GM12892 (cell line): ENCODE measurements at places on chromosomes 4 and X.
A peak's percentile ranks its signal among the peaks of the same experiment; 100 is the strongest.

DNA sequence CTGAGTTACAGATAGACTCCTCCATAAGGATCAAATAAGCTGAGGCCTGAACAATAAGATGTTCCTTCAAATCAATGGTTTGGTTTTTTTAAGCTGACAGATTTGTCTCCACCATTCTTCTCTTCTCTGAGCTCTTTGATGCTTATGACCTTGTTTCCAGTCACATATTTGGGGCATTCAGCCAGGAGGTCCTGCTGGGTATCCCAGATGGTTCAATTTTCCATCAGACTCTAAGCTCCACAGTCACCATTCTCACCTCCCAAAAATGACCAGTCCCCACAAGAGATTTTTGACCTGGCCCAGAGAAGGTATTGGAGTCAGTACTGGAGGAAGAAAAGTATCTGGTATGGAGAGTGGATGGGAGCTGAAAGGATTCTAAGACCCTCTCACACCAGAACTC, 74.6 kb upstream of the FRMPD3 start:
- DNase-seq: no peak

DNA sequence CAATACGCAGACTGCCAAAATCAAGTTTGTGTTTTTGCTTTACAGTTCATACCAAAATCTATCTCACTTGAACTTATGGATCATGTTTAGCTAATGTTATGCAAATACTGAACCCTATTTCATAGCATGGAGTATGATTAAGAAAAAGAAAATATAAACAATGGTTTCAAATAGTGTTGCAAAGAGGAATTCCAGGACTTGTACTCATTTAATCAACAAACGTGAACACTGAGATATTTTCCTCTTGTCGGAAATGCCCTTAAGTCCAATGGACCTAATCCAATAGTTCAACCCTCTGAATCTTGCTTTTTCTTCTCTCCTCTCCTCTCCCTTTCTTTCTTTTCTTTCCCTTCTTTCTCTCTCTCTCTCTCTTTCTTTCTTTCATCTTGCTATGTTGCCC, 30.8 kb downstream of the RASL11B start:
- no peak for DNase-seq

DNA sequence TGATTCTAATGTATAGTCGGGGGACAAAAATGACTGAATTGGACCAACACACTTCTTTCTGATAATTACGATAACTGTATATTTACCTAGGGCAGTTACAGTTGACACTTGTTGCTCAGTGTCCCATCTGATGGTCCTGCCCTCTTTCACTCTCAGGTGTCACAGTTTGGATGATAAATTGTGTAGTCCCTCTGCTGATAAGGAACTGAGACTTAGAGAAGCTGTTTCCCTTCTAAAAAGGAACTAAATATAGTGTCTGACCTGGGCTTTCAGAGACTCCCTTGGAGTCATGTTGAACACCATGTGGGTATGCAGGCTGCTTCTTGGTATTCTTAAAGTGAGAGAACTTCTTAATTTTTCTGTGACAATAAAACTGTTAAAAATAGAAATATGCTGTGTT, 23.7 kb upstream of the PNPLA4 start:
- DNase-seq: no peak

GRCh38 chr4:164779811-164780216, 25.9 kb downstream of the SMIM31 start:
- DNase-seq: no peak

DNA sequence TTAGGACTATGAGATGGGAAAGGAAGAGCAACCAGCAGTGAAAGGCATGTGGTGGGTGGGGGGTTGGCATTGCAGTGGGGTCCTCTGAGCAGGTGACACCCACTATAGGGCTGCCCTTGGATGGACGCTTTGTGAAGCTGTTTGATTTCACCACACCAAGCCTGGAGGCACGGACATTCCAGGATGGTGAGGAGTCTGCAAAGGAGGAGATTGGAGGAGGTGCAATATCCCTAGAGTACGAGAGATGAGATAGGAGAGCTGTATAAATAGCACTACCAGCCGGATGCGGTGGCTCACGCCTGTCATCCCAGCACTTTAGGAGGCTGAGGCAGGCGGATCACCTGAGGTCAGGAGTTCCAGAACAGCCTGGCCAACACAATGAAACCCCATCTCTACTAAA, 42.3 kb downstream of the SHOX start:
- no peak for DNase-seq

- DNase-seq: no peak
Observed at GRCh38 chr4:159837071-159837470, 734.2 kb downstream of the RAPGEF2 start.

DNA sequence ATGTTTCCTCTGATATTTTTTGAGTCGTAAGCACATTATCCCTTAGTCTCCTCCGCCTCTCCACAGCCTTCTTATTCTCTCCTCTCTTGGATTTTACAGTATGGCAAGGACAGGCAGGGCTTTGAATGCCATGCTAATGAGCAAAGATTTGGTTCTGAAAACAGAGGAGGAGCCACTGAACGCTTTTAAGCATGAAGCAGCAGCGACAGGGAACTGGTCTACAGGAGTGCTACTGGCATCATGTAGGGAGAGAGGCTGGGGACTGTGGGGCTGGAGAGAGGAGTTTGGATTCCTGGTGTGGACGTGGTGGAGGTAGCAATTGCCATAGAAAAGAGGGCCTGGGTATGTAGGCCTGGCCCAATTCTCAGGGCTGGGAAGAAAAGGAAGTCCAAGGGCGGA, 4.6 kb upstream of the CD99L2 start:
- no peak for DNase-seq

DNA sequence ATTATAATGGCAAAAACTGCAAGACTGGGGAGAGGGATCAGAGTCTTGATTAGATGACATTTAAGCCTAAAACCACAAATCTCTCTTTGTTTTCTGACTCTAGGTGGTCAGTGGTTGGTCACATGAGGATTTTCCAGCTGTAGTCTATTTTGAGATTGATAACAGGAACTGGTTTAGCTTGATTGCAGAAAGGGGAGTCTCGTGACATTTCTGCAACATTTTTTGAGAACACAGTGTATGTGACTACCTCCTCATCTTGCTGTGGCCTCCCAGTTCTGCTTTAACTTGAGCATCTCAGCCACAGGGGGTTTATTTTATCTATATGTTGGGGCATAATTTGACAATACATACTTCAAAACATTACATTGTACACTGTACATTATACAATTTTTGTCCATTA, 726.4 kb upstream of the MAGEB2 start:
- no peak for DNase-seq

DNA sequence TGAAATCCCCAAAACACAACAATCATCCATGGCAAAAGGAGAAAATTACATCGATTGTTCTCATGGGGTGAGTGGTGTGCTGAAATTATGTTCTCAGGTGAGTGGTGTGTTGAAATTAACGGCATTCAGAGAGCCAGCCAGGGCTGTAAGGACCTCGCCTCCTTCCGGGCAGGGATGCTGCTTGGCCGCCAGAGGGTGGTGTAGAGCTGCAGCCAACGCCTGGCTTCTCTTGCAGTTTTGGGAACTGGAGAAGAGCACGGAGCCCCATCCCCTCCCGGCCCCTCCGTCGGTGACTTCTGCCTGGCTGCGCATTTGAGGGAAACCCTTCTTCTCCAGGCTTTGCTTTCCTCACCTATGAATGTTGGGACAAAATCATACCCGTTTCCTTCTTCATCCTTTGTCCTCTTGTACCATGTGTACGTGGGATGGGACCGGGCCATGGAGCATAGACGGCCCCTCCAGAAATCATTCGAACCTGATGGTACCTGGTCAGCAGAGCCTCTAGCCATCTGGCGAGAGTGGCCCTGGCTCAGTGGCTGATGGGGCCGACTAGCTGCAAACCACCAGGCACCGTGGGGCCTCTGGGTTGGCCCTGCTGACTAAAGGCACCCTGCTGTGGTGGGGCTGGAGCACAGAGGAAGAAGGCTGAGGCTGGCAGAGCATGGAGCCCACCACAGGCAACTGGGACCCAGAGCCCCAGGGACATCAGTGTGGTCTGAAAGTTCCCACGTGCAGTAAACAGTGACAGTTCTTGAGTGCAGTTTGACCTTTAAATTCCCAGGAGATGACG, 28.4 kb downstream of the TRMT44 start:
- DNase-seq: peak; percentile 73

DNA sequence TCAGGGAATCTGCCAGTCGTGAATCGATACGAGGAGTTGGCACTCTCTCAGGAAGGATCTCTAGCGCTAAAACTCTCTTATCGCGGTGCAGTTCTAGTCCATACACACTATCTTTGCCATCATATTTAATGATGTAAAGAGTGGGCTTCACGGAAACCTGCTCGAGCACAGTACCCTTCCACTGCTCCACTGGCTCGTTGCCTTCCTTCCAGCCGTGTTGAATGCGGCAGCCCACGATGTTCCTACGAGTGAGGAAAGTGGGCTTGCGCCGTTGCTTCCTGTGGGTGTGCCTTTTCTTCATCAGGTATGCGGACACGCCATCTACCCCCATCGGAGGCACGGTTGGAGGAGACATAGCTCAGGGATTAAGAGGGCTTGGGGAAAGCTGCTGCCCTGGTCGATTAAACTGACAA, 661 bp downstream of the SPIN4 start:
- DNase-seq: no peak

DNA sequence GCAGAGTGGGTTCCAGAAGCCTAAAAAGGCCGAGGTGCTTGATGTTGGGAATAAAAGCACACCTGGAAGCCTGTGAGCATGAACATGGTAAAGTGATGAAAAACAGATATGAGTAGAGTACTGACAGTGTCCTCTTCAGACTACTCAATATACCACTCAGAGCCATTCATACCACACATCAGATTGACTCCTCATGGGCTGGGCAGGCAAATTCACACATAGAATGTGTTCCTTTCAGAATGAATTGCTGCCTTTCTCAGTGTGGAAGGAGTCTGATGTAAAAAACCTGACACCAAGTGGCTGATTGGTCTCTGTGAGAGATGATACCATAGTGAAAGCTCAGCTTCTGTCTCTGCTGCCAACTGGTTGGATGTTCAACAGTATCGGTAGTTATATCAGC, 442.7 kb downstream of the RAPGEF2 start:
- no peak for DNase-seq

- no peak for DNase-seq
Observed at GRCh38 chr4:139015948-139016471, 429 bp downstream of the NOCT start.

DNA sequence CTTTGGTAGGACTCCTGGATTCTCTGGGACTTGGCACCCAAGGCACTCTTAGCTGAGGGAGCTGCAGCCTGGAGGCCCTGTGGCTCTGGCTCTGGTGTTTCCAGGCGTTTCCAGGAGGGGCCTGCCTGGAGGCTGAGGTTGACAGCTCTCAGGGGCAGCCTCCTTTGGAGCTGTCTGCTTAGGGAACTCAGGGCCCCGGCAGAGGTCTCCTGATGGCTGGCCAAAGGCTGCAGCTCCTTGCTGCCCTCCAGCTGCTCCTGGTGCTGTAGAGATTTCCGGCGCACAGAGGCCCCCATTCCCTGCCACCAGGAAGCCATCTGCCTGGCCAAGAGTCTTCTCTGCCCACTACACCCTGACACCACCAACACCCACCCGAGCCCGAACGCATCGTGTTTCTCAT, 25.3 kb upstream of the ARHGEF38 start:
- no peak for DNase-seq

- no peak for DNase-seq
Observed at GRCh38 chr4:87659247-87659931, 9.3 kb downstream of the DMP1 start.

DNA sequence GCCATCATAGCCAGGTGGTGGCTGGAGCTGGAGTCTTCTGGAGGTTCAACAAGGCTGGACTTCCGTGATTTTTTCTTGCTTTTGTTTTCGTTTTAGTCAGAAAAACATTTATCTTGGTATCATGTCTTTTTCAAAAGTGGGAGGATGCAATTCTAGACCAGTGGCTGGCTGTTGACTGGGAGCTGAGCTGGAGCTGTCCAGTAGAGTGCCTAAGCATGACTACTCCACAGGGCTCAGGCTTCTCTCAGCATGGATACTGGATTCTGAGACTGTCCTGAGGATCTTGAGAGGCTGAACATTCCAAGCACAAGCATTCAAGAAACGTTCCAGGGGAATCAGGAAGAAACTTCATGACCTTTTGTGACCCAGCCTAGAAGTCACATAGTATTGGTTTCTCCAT, 598.1 kb downstream of the MID1IP1 start:
- DNase-seq: no peak

DNA sequence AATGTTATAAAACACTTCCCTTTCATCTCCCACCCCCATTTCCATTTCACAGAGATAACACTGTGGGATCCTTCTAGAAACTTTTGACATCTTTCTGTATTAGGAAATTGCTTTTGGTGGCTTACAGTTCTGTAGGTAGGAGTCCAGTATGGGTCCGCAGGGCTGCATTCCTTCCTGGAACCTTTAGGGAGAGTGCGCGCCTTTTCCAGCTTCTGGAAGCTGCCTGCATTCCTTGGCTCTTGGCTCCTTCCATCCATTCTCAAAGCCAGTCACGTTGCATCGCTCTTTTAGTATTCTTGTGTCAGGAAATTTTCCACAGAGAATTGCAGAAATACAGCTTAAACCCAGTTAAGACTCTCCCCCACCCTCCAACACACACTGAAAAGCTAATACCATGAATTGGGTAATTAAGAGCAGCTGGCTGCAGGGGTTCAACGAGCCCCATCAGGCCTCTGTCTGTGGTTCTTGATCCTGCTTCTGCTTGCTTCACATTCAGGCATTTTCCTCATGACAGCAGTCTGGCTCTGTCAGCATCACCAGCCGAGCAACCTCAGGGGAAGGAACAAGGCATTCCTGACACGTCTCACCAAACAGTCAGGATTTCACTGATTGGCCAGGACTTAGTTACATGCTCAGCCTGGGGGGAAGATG, 48.8 kb downstream of the SEPTIN11 start:
- no peak for DNase-seq

GRCh38 chrX:102652031-102652688, 877 bp downstream of the GPRASP1 start:
- no peak for DNase-seq

DNA sequence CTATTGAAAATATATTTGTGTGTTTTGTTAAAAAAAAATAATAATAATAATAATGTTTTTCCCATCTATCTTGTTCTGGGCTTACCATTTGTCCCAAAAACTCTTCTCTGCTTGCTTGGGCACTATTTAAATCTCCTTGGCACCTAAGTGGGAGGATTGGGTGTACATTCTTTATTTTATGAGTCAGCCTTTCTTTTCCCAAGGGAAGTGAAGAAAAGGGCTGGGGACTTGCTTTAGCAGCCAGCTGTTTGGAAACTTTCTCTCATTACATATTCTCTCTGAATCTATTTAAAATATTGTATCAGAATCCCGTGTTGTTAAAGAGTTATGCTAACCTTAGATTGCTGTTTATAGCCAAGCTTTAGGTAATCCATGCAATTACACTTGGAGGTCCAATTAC, 2332.4 kb downstream of the ARAP2 start:
- DNase-seq: no peak

- DNase-seq: no peak
Observed at GRCh38 chrX:51837921-51838320, 55.5 kb upstream of the MAGED1 start.
